Heart right ventricle (tissue), 16 donors: ENCODE measurements at places on chromosomes 2 and 18.
A peak's percentile ranks its signal among the peaks of the same experiment; 100 is the strongest.

GRCh38 chr2:26424221-26424620, 22.5 kb downstream of the DRC1 start:
- no peak for DNase-seq

DNA sequence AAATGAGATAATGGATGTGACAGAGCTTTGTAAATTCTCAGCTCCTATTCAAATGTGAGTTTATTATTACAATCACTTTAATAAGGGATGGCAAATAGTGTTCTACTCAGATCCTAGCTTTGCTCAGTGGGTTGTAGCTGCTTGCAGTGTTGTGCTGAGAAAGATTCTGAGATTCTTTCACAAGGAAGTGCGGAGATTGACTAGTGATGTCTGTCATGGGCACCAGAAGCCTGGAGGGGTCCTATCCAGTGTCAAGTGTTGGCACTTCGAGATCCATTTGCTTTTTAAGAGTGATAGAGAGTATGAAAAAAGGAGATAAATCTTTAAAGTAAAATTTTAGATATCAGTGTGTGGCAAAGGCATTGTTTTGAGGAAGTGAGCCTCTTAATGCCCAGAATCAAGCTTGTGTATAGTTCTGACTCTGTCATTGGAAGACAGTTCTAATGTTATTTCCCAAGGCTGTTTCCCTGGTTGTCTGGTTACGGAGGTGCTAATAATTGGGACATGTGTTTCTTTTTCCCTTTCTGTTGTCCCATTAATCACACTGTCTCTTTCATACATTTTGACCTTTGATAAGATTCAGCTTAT, 181.7 kb upstream of the SPRED2 start:
- DNase-seq = no peak

- no peak for DNase-seq
Observed at GRCh38 chr2:200028998-200029397, 73.6 kb downstream of the MAIP1 start.

DNA sequence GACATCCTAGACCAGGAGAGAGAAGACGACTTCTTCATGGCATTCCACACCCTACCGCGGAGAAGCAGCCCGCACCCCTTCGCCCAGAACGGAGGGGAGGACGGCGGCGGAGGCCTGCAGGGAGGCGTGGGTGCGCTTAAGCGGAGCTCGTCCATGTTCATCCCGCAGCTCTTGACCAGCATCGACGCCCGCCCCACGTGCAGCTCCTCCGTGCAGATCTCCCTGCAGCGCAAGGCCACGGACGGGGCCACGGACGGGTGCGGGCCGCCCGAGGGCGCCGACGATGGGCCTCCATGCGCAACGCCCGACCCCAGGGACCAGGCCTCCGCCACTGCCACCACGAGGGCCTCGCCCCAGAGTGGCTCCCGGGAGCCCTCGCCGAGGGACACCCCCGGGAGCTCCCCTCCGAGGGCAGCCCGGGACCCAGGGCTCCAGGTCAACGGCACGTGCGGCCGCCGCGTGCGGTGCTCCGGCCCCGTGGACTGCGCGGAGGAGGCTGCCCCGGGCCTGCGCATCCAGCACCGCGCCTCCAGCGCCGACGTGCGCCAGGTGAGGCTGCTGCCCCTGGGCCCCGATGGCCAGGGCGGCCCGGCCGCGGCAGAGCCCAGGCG, 211.8 kb downstream of the NEDD4L start:
- peak; percentile 12 for DNase-seq

DNA sequence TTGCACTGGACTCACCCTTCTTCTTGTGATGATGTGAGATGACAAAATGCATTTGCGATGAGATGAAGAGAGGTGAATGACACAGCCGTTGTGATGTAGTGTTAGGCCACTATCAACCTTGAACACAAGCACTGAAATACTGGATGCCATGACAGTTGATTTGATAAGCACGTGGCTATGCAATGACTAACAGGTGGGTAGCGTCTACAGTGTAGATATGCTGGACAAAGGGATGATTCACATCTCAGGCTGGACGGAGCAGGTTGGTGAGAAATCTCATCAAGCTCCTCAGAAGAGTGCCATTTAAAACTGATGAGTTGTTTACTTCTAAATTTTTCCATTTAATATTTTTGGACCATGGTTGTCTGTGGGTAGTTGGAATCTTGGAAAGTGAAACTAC, 375.8 kb upstream of the LYPD1 start:
- DNase-seq = no peak

GRCh38 chr2:73087311-73087710, 15.8 kb upstream of the SFXN5 start:
- DNase-seq = no peak

- DNase-seq = no peak
Observed at GRCh38 chr18:11976315-11977152, 4.8 kb upstream of the IMPA2 start.

DNA sequence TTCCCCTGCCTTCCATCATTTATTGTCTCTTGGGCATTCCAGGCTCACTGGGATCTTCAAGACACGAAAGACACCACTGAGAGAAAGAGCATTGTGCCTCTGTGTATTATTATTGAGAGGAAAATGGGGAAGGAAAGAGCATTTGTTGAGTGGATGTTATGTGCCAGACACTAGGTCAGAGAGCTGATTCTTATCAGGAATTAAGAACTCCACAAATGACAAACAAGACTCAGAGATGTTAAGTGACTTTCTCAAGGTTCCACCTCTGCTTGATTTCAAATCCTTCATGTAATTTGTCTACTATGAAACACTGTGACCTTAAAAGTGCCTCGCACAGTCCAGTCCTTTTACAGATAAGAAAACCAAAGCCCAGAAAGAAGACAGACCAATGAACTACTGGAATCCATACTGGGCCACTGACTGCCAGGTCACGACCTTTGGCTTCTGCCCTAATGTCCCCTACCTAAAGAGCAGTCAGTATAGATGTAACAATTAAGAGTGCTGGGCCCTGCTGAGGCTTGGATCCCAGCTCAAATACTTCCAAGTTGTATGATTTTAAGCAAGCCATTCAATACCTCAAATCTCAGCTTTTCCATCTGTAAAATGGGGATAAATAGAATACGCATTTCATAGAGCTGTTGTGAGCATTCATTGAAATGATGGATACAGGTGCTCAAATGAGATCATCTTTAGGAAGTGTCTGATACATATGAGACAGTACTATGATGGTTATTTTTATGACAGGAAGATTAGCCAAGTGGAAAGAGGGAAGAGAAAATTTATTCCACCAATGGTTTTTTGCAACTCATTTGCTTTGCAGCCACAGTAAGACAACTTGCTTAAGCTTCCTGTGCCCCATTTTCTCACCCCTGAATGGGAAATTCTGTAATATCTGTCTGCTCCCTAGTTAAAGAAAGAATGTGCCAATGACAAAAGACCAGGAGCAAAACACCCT, 10.9 kb downstream of the KLF7 start:
- DNase-seq = no peak

GRCh38 chr2:144514616-144515091, 5.3 kb downstream of the ZEB2 start:
- peak; percentile 31 for DNase-seq

- no peak for DNase-seq
Observed at GRCh38 chr2:28377984-28378678, 14.5 kb upstream of the FOSL2 start.

DNA sequence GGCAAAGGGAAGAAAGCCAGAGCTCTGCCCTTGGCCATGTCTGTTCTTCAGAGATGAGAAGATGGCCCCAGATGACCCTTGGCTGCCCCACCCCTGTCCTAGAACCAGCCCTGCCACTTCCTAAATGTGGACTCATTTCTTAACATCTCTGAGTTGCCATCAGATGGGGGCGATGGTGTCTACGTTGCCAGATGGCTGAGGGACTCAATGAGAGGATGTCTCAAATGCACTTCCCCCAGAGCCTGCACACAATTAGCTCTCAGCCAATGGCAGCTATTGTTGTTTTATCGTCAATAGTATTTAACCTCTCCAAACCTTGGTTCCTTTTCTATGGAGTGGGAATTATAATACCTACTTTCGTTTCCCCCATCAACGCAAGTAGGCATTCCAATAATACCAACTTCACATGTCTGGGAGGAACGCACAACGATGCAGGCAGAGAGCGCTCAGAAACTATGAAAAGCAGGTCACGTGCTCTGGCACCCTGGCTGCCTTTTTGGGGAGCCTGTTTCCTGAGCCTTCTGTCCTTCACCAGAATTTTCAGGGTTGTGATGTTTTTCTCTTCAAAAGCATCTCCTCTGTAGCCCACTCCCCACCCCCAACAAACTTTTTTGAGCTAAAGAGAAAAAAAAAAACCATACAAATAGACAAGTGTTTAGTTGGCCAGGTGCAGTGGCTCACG, 100.3 kb downstream of the MCFD2 start:
- no peak for DNase-seq

DNA sequence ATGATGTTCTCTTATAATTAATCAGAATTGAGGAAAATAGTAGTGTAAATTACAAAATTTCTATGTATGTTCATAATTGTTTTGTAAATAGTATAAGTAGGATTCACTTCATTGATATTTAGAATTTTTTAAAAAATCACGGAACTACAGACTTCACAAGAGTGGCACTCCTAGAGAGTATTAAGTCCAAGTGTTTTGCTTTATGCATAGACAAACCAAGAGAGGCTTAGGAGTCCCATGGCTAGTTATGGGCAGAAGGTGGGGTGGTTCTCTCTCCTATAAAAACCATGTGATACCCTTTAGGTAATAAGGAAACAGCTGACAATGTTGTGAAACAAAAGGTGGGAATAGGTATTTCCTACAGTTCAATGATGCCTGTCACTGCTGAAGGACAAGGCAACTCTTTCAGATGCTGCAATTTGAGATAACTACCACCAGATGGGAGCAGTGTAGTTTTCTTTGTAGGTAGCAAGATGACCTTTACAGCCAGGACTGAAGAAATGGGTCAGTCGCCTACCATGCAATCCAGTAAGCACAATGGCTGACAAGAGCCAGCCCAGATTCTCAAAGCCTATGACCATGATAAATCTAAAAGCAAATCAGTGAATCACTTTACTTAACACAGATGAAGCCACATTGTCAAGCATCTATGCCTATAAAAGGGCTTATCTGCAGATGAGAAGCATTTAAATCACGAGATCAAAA, 83.9 kb downstream of the AAK1 start:
- DNase-seq = no peak
